Activated naive CD4-positive, alpha-beta T cell (primary cell): ENCODE measurements at places on chromosomes 5 and 9.
A peak's percentile ranks its signal among the peaks of the same experiment; 100 is the strongest.

DNA sequence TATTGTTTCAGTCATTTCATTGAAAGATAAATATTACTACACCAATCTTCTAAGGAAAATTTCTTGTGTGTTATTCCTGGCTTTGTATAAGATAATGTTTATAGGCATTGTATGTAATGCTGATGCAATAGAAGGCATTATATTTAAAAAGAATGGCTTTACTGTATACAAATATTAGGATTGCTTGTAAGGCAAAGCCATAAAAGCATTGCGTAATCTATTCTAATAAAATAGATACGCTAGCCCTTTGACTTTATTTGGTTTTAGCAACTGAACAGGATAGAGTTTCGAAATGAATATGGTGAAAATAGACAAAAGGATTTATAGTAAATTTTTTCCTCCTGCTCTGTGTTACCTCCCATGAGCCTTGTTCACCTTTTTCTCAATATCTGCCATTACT, 5.5 kb upstream of the LYSMD3 start:
- no peak for DNase-seq

GRCh38 chr5:6910950-6911349, 197.7 kb downstream of the TENT4A start:
- no peak for DNase-seq

DNA sequence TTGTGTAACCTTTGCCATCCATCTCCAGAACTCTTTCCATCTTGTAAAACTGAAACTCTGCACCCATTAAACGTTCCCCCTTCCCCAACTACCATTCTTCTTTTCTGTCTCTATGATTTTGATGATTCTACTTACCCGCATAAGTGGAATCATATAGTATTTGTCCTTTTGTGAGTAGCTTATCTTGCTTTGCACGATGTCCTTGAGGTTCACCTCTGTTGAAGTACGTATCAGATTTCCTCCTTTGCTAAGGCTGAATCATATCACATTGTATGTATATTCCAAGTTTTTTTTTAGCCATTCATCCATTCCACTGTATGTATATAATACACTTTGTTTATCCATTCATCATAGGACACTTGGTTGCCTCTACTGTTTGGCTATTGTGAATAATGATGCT, 2.9 kb upstream of the RNF130 start:
- no peak for DNase-seq

DNA sequence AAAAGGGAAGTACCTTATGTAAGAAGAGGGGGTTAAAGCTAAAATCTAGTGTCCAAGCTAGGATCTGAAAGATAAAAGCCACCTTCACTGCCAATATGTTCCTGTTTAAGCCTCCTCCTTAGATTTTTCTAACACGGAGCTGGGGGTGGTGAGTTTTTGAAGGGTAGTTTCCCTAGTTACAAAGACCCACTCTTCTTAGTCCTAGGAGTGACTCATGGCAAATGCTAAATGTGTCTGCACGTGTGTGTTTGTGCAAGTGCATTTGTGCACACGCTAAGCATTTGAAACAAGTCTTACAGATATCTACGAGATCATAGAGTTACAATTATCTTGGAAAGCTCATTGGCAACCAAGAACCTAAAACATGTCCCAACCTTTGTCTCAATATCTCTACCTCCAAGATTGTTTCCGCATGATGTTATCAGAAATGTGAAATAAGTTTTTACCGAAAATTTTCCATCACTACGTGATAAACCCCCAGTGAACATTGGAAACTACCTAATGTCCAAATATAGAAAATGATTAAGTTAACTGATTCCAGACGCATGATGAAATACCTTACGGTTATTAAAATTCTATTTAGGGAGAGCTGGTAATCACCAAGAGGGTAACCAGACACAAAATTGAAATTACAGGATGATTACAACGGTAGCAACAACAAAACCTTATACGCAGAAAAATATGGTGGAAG, 78.0 kb upstream of the HRH2 start:
- DNase-seq, result no peak

- DNase-seq, result no peak
These were observed 233.2 kb upstream of the PRDM9 start for GRCh38 chr5:23274171-23274570.

DNA sequence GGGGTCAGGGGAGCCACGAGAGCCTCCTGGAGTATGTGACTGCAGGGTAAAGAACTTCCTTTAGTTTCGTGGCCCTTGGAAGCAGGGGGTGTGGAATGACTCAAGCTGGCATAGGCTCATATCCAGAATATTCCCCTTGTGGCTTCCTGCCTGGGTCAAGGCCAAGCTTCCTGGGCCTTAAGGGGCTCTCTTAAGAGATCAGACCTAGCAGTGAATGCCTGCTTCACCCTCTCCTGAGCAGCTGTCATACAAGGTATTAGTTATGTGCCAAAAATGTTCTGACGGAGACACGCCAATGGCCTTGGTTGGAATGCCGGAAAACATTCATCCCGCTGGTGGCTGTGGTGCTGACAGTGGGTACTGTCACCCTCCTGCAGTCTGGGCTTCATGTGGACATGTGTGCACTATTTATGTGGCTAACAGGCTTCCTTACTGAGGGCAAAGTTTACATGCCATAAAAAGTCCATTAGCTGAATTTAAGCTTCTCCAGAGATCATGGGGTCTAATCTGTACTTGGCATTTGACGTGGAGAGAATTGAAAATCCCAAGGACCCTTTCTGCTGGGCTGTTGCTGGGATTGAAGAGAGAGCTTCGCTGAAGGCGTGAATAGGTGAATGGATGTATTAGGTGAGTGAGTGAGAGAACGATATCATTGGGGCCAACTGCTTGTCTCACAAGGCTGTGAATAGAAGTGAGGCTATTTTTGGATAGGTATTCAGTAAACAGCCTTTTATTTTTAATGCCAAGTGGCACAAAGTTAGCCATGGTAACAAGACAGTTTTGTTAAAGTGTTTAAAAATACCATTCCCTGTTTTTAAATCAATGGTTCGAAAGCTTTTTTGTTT, 156.8 kb downstream of the MACROH2A1 start:
- DNase-seq, result no peak

DNA sequence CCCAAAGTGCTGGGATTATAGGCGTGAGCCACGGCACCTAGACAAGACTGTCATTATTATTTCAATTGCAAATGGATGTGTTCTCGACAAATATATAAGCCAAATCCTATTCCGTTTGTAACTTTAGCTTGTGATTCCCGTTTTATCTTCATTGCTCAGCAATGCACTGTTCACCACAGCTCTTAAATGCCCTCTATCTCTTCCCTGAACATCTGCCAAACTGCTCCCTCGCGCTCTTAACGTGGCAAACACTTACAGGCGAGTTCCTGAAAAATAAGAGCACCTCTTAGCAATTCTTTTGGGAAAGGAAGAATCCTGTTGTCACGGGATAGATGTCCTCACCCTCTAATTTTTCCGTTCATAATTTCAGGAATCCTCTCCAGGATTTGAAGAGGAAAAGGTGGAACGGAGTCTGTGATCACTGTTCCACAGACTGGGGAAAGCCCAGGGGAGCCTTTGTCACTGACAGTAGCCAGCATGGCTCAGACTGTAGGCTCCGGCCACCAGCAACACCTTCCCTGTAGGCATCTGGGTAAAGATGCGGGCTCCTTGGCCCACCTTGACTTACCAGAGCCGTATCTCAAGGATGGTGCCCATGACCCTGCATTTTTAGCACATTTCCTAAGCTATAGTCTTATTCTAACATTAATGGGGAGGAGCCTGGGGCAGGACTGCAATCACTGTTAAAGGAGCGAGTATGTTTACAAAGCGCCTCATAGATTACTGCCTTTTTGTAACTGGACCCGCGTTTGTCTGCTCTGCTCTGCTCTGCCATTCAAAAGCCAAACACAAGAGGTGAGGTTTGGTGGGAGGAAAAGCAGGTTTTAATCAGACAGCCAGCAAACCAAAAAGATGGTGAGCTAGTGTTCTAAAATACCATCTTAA, 20.2 kb upstream of the GNPDA1 start:
- no peak for DNase-seq

GRCh38 chr5:109833946-109834345, 144.2 kb downstream of the MAN2A1 start:
- no peak for DNase-seq

- DNase-seq, result peak; percentile 49
These were observed 10.9 kb downstream of the RAPGEF1 start for GRCh38 chr9:131728961-131729360.

- no peak for DNase-seq
These were observed 436.1 kb downstream of the CDH10 start for GRCh38 chr5:24208686-24209106.

- no peak for DNase-seq
These were observed 53.7 kb downstream of the ZNF462 start for GRCh38 chr9:106916466-106917235.

DNA sequence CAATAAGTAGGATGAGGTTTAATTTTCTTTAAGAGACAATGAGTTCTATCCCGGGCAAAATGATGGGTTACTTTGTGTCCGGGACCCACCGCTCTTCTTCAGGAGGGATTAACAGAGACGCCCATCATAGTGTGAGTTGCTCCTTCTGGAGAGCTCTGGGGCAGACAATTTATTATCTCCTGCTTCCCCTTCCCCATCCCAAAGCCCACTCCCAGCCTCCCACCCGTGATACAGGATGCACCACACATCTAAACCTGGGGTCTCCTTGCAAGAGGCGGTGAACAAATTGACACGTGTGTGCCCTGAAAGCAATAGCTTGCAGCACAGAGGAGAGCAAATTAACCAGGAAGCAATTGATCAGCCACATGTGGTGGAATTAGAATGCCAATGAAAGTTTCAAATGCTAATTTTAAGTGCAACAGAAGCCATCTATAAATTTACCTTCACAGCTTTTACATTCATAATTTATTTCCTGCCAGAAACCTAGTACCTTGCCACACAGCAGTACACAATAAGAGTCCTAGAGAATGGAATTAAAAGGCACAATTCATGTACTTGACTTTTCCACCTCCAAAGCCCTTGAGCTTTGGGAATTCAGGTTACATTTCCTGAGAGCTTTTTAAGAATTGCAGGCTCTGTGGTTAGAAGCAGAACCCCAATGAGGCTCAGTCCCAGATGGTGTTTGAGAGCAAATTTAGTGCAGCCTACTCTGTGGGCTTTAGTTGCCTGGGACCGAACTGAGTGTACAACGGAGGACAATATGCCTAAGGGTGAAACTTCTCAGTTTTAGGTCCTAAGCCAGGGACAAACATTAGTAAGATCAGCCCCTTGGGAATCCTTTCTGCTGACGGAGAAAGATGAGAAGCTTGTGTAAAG, 399.6 kb downstream of the MED10 start:
- no peak for DNase-seq

- no peak for DNase-seq
These were observed 10.4 kb upstream of the RXRA start for GRCh38 chr9:134315716-134316448.

GRCh38 chr5:102792705-102793104, 37.6 kb downstream of the PAM start:
- no peak for DNase-seq

- DNase-seq, result no peak
These were observed 85.0 kb downstream of the LHFPL2 start for GRCh38 chr5:78563621-78564020.

DNA sequence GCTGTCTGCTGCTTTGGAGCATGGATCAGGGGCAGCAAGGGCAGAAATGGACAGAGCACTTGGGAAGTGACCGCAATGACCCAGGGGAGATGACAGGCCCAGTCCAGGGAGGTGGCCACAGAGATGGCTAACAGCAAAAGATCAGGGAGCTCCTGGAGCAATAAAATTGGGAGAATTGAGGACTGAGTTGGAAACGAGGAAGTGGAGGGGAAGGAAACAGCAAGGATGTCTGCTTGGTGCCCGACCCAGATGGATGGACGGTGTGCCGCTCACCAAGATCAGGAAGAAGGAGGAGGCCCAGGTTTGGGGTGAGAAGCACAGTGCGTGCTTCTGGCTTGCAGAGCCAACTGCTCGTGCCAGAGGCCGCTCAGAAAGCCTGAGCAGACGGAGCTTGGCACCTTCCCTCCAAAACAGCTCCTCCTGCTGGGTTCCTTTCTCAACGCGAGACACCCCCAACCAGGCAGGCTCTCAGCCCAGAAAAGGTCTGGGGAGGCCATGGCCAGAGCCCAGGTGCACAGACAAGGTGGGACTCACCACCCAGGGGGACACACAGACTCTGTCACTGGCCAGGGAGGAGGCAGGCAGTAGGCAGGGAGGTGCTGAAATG, 1.7 kb upstream of the SLC34A1 start:
- no peak for DNase-seq

DNA sequence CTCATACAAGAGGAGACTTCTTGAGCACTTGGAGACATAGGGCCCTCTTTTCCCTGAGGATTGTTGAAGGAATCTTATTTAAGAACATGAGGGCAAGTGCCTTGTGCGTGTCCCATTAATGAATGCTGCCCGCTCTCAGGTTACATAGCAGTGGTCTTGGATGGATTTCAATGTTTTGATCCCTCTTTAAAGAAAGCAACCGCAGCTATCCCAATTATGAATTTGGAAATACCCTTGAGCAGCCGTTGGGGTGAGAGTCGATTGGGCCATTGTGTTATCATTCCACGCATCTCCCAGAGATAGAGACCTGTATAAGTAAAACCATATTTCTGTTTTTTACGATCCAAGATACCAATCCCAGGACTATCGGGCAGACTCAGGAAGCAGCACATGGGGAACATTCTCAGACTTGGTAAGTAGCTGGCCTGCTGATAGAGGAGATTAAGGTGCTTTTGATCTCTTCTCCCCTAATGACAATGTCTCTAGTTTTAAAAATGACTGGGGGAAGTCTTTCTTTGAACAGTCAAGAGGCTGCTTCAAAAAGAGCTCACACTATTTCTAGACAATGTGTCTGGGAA, 145.3 kb downstream of the MACROH2A1 start:
- DNase-seq, result no peak

- DNase-seq, result peak; percentile 6
These were observed 577 bp downstream of the RNF145 start for GRCh38 chr5:159208514-159209437.

DNA sequence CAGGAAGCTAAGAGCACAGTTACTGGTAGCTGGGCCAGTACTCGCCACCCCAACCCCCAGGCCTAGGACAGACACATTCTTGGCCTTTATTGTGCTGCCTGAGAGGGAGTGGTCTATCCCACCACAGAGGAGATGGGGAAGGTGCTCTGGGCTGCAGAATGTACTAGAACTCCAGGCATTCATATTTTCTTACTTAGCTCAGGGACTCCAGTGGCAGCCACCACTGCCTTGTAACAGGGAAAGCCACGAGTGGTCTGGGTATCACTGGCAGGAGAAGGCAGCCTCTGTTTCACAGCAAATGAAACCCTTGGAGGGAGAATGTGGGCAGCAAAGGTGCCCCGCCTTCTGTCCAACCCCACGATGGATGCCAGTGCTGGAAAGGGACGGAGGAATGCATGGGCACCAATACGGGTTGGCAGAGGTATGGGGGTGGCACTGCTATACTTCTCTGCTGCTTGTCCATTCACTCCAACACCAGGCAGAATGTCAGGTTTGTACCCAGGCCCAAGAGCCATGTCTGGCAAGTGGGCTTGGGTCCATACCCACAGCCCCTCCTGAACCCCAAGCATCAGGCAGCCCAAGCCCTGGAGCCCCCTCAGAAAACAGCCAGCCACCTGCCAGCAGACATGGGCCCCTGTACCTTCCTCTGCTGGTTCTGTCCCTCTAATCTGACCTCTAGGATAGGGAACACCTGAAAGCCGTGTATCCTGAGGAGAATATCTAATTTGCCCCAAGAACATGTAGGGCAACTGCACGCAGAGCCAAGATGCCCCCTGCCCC, 4.6 kb downstream of the SEPTIN8 start:
- no peak for DNase-seq
